ENCODE measurements at places on chromosomes 12 and 14.

DNA sequence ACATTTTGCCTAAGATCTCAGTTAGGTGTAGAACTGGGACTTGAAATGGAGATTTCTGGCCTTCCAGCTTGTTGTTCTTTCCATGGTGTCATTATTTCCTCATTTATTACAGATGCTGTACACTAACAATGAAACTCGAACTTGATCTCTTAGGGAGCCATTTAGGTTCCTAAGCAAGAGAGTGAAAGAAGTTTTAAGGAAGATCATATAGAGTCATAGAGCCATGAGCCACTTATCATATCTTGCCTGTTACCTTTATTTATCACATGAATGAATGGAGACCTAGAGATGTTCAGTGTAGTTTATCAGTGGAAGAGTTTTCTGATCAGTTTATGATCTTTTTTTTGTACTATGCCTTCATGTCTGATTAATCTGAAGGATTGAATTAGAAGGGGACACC, 9.9 kb downstream of the HELB start:
- no peak for DNase-seq

- no peak for DNase-seq
These were observed 2.3 kb upstream of the PTPRB start for GRCh38 chr12:70639535-70639934.

GRCh38 chr14:102955636-102956408, 33.4 kb downstream of the AMN start:
- no peak for DNase-seq

DNA sequence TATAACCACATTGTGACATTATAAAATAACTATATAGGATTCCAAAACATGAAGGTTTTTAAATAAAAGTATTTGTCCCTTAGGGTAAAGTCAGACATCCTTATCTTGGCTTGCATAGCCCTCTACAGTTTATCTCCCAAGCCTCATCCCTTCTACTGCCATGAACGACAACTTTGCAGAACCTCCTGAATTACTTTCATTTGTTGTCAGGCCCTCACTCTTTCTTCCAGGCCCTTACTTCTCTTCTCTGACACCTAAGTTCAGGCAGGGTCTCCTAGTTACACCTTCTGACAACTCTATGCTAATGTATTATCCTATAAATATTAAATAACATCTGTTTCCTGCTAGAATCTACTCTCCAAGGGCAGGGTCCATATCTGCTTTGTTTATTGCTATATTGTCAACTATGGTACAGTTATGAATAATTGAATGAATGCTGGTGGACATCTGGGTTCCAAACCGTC, 115.7 kb upstream of the MDM1 start:
- no peak for DNase-seq

DNA sequence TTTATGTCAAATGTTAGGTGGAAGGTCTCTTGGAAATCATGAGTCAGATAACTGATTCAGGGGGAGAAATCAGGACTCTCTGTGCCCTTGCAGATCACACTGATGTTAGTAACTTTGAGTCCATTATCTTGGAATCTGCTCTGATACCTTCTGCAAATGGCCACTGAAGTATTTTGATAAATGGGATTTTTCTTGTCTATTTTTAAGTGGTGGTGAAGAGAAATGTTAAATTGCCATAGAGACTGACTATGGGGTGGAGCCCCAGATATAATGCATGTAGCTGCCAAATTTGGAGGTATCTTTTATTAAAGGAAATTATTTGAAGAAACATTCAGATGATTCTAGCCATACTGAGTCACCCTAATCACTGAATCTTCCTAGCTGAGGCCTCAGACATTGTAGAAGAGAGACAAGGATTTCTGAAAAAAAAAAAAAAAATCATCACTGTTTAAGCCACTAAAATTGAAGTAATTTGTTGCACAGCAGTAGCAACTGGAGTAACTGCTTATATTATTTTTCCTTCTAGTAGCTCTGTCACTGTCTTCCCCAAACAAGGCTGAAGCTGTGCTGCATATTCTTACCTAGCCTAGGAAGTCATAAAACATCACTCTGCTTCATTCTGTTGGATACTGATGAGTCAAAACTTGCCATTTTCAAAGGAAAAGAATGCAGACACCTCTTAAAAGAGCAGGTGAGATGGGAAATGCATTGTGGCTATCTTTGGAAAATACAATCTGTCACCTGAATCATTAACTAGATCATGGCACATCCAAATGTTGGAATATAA, 36.0 kb upstream of the CLEC14A start:
- DNase-seq = no peak

DNA sequence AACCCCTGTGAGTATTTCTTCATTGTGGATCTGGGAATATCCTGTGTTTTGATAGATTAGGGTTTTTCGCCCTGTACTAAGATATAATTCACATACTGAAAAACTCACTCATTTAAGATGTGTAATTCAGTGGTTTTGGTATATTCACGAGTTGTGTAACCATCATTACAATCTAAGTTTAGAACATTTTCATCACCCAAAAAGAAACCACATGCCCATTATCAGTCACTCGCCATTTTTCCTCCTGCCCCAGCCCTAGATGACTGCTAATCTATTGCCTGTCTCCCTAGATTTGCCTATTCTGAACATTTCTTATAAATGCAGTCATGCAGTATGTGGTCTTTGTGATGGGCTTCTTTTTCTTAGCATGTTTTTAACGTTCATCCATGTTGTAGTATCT, 67.9 kb upstream of the ATF1 start:
- no peak for DNase-seq

- DNase-seq = no peak
These were observed 43.2 kb upstream of the MYBPC1 start for GRCh38 chr12:101551362-101552114.

DNA sequence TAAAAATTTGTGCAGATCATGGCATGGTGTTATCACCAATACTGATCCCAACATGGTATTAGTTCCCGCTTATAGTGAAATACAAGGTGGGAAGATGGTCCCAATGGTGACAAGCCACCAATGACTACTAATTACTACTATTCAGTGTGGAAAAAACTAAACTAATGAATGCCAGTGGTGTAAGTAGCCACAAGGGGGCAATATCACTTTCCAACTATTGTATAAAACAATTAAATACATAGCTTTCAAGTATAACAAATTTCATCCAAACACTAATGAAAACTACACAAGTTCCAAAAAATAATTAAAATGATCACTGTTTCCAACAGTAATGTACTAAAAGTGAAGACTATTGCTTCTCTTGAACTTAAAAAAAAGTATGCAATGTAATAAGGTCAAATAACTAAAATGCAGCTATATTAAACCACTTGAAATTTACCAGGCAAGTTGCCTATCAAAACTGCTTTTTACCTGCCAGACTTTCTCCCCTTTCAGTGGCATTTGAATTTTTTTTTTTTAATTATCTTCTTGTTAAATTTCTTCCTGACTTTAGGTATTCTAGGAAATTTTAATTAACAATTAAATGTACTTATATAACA, 58.0 kb downstream of the PAPLN start:
- DNase-seq = no peak

GRCh38 chr14:72525087-72525915, 368.6 kb downstream of the DPF3 start:
- DNase-seq = no peak

GRCh38 chr12:49440035-49440434, 72.8 kb downstream of the SPATS2 start:
- DNase-seq = no peak

DNA sequence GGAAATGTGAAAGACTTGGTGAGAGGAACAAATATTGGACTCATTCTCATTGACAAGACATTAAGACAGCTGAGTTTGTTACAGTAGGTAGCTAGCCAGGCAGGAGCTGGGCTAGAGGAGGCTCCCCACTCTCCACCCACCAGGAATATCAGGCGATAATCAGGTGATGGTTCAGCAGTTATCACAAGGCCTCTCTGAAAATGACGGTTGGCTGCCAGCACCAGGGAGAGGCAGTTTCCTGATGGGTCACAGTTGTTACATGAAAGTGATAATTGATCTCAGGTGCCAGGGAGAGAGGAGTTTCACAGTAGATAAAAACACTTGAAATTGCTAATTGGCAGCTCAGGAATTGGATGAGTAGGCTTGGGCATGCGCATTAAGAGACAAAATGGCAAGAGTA, 116.5 kb downstream of the TMTC2 start:
- no peak for DNase-seq

DNA sequence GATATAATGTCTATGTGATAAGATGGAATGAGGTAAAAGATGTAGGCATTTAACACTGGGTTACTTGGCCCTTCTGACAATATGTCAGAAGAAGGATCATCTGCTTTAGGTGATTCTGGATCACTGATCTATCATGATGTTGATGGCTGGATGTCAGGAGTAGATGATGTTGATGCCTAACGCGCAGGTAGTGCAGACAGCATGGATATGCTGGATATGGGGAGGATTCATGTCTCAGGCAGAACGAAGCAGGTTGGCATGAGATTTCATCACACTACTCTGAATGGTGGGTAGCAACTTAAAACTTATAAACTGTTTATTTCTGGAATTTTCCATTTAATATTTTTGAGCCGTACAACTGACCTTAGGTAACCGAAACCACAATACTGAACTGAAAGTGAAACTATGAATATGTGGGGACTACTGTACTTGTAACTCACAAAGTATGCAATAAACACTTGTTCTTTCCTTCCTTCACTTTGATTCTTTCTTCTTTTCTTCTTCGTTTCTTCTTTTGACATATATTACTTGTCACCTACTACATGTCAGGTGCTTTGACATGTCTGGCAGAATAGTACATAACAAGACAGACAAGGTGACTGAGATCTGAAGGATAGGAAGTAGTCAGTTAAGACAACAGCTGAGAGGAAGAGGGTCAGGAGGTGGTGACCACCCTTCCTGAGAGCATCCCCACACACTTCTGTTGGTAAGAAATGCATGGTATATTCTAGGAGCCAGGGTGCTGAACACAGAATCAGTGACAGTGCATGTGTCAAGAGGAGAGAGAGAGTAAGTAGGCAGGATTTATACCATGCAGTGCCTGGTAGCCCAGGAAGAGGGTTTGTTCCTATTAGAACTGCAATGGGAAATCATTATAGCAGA, 238.8 kb downstream of the PPFIA2 start:
- DNase-seq = no peak

DNA sequence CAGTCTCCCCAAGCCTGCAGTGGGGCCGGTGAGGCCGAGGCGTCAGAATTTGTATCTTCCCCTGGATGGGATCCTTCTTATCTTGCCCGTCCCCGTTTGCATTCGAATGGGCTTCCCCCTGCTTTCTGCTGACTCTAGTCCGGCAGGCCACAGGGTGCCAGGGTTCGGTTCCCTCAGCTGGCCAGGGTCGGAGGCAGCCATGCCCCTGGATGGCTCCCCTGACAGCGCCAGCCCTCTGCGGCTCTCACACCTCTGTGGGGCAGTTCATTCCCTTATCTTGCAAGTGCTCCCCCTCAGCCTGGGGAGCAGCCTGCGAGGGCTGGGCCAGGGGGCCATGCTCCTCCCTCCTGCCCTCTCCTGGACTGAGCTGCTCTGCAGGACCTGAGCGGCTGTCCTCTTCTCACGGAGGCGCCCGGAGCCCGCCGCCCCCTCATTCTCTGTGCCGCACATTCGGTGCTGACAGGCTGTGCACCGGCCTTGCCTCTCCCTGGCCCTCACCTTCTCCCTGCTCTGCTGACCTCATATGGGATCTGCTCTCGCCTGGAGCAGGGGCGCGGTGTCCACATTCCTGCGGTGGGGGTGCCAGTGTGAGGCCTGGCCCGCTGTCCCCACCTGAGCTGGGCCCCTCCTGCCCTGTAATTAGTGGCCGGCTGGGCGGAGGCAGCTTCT, 32.8 kb downstream of the KIF26A start:
- DNase-seq = no peak

DNA sequence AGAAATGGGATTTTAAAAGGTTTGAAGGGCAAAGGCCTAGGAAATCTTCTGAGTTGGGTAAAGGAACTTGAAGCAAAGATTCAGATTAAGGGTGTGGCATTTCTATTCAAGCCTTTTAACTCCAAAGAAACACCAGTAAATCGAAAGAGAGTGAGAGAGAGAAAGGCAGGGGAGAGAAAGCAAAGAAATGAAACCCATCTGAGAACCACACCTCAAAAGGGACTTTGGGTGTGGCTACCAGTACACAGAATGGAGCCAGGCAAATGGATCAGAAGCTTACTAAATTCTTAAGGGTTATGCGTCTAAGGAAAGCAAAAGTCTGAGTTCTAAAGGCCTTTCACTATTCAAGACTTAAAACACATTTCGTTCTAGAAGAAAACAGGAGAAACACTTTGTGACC, 277.4 kb downstream of the BCL11B start:
- no peak for DNase-seq

- DNase-seq = no peak
These were observed 17.5 kb upstream of the PPP1CC start for GRCh38 chr12:110760204-110760609.

DNA sequence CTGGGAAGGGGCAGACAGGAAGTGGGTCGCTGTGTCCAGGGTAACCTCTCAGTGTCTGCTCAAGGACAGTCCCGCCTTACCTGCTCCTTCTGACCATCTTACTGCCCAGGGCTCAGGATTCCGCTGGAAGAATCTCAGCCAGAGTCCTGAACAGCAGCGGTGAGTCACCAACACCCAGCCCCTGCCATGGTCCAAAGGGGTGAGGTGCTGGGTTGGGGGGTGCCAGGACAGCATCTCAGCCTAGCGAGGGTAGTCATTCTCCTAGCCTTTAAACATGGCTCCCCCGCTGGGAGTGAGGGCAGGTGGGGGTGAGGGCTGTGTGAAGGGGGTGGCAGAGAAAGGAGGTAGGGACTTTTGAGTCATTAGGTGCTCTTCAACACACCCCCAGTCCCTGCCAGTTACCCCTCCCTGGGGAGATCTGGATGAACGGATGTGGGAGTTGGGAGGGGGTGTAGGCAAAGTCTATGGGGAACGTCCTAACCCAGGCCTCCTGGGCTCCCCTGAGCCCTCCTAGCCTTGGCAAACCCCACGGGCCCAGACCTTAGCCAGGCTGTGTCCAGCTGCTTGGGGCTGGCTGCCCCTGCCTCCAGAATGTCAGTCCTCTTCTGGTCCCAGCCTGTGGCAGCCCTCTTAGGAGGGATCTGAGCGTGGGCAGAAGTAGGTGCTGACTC, 2.5 kb downstream of the TAMALIN start:
- no peak for DNase-seq

DNA sequence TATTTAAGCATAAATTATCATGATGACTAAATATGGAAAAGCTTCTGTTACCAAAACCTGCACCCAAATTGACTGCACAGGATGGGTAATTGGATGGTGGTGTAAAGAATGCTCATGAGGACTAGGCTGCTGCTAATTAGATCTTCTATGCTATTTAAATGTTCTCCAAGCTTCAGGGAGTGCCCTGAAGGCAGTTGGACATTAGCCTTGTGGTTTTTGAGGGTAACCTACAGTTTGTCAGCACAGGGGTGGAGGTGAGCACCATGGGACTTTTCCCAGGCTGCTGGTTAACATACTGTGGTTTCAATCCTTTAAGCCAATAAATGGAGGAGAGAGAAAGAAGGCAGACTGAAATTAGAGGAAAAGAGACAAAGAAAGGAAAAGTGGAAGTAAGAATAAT, 145.0 kb downstream of the WIF1 start:
- DNase-seq = no peak

- DNase-seq = no peak
These were observed 382.2 kb downstream of the FUT8 start for GRCh38 chr14:65794674-65795279.

DNA sequence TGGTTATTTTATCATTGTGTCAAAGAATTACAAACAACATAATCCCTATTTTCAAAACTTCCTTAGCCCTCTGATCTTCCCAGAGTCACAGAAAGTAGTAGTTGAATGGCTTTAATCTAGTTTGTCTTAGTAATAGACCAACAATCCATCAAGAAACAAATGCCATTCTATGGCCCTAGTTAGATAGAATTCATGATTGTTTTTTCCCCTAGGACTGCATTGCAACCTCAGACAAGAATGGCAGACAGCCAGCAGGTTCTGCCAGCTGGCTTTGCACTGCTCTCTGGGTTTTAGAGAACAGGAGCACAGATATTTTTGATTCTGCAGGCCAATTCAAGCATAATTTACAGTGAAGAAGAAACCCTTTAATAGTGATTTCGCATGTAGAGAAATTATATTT, 33.8 kb downstream of the SYT1 start:
- DNase-seq = no peak
